Type B pancreatic cell (in vitro differentiated cells): ENCODE measurements at places on chromosomes 3 and 15.

- no peaks in the 10 kb centered on the region for H3K36me3 ChIP-seq
- H3K27me3 ChIP-seq: no peaks in the 10 kb centered on the region
- no peak for DNase-seq
- H3K27ac ChIP-seq: no peak overlapping the region
These were observed 53.1 kb downstream of the TRANK1 start for GRCh38 chr3:36891701-36892160.

DNA sequence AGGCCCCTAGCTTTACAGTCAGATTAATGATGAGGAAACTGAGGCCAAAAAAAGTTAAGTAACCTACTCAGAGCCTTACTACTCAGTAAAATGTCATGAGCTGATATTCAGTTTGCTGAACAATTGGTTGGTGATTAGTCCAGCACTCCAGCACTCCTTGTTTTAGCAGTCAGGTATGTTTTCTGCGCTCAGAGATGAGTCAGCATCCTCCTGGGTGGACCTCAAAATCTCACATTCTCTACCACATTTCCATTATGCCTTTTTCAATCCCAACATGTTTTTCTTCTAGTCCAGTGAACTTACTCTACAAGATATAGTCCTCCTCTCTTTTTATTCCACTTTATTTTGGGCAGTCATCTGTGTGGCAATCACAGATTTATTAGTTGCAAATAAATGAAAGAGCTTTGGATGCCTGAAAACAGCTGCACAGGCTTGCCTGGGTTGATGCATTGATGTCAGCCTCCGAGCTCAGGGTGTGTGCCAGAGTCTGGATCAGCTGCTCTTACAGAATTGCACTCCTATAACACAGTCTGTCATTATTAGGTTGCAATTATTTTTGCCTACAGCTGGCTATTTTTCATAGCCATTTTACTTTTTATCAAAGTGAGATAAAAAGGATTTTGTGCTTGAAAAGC, 133.2 kb downstream of the ARPP21 start:
- H3K27ac ChIP-seq: no peak overlapping the region
- H3K36me3 ChIP-seq: no peaks in the 10 kb centered on the region
- no peak for DNase-seq
- H3K4me1 ChIP-seq: peaks cover 17% of the 10 kb centered on the region

- H3K27me3 ChIP-seq: peaks cover 23% of the 10 kb centered on the region
- H3K4me1 ChIP-seq: peaks cover 1% of the 10 kb centered on the region
- H3K4me3 ChIP-seq: no peak overlapping the region
- no peak for DNase-seq
- no peak overlapping the region for H3K27ac ChIP-seq
These were observed 79.6 kb downstream of the CRYGS start for GRCh38 chr3:186464424-186465093.

GRCh38 chr3:28651159-28651558, 302.5 kb upstream of the AZI2 start:
- H3K27ac ChIP-seq: no peak overlapping the region
- no peaks in the 10 kb centered on the region for H3K36me3 ChIP-seq
- DNase-seq: no peak
- no peaks in the 10 kb centered on the region for H3K27me3 ChIP-seq
- H3K4me3 ChIP-seq: no peak overlapping the region

GRCh38 chr3:103729547-103729946, 1294.7 kb downstream of the ZPLD1 start:
- DNase-seq: no peak
- H3K4me1 ChIP-seq: no peaks in the 10 kb centered on the region
- H3K27ac ChIP-seq: no peak overlapping the region
- H3K36me3 ChIP-seq: no peaks in the 10 kb centered on the region
- no peaks in the 10 kb centered on the region for H3K27me3 ChIP-seq

- no peak overlapping the region for H3K4me3 ChIP-seq
- H3K27ac ChIP-seq: peak overlapping the region; percentile 39
- DNase-seq: no peak
- peaks cover 4% of the 10 kb centered on the region for H3K36me3 ChIP-seq
- H3K4me1 ChIP-seq: peaks cover 14% of the 10 kb centered on the region
These were observed 64.6 kb downstream of the EEFSEC start for GRCh38 chr3:128217702-128218547.

DNA sequence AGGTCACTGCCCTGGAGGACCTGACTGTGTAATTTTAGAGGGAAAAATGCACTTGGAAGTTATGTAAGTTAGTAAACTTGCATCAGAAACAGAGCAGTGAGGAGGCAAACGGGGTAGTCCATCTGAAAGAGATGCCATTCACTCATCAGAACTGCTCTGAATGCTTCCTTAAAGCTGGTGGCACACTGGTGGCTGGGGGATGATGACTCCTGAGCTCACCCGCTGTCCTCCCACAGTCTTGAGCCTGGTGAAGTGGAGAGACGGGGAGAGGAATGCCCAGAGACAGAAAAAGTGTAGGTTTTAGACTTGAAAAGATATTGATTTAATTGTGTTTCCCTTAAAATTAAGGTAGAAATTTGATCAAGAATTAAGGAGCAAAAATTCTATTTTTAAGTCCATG, 46.5 kb upstream of the LARS2 start:
- no peak overlapping the region for H3K4me3 ChIP-seq
- peaks cover 22% of the 10 kb centered on the region for H3K27me3 ChIP-seq
- no peak overlapping the region for H3K27ac ChIP-seq
- no peak for DNase-seq
- H3K36me3 ChIP-seq: no peaks in the 10 kb centered on the region
